Stimulated activated CD4-positive, alpha-beta T cell treated with anti-CD3 and anti-CD28 coated beads, Interleukin-4, amount 100 ng/mL, for 24 hours (primary cell): ENCODE measurements at places on chromosomes 5 and 9.
A peak's percentile ranks its signal among the peaks of the same experiment; 100 is the strongest.

DNA sequence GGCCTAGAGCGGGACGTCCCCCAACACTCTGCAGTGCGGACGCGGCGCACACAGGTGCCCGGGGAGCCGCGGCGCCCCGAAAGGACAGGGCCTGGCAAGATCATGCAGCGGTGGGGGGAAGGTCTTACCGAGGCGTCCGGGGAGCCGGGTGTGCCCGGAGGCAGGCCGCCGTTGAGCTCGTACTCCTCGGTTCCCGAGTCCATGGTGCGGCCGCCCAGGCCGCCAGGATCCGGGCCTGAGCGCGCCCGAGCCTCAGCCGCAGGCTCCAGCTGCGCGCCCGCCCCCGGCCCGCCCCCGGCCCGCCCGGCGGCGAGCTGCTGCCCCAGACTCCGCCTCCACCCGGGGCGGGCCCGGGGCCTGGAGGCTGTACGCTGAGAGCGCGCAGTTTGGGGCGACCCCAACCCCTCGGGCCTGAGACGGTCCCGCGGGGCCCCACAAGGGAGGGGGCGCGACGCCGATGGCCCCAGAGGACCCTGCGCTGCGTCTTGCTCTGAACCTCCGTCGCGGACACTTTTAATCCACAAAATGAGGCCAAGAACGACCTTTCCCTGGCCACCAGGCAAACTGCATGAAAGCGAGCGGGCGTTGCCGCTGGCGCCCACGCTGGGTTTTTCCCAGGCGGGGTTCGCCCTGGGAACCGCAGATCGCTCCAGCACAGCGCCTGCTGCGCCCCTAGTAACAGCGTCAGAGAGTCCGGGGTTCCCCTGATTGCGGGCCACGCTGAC lies at the start of gene NINJ1:
TSS of gene NINJ1 (minus strand) at position 237 of the 725 bp plus-strand sequence. CDS start at position 203, 34 bp downstream.
- peak; percentile 88 for DNase-seq

DNA sequence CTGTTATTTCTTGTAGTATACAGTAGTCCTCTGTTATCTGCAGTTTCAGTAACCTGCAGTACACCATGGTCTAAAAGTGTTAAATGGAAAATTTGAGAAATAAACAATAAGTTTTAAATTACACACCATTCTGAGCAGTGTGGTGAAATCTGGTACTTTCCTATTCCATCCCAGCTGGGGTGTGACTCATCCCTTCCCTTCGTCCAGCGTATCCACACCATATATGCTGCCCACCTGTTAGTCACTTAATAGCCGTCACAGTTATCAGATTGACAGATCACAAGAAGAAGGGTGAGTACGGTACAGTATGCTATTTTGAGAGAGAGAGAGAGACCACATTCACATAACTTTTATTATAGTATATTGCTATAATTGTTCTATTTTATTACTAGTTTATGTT lies 28.9 kb downstream of the FAM151B start:
- peak; percentile 9 for DNase-seq

- no peak for DNase-seq
These were observed 69.7 kb downstream of the WNK2 start for GRCh38 chr9:93253633-93254032.

GRCh38 chr9:114894609-114895433 lies 35.6 kb downstream of the TNFSF8 start:
- peak; percentile 47 for DNase-seq

- no peak for DNase-seq
These were observed 190.0 kb downstream of the CCDC192 start for GRCh38 chr5:127893232-127893631.

DNA sequence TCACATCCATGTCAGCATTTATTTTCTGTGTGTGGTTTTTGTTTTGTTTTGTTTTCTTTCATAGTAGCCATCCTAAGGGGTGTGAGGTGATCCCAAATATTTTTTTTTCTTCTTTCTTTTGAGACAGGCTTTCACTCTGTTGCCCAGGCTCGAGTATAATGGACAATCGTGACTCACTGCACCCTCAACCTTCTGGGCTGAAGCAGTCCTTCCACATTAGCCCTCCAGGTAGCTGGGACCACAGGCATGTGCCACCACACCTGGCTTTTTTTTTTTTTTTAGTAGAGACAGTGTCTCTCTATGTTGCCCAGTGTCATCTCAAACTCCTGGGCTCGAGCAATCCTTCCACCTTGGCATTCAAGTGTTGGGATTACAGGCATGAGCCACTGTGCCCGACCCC lies 59.1 kb downstream of the CDC42SE2 start:
- DNase-seq, result no peak
